Inflammatory macrophage (primary cell): ENCODE measurements at places on chromosomes 16 and 17.

DNA sequence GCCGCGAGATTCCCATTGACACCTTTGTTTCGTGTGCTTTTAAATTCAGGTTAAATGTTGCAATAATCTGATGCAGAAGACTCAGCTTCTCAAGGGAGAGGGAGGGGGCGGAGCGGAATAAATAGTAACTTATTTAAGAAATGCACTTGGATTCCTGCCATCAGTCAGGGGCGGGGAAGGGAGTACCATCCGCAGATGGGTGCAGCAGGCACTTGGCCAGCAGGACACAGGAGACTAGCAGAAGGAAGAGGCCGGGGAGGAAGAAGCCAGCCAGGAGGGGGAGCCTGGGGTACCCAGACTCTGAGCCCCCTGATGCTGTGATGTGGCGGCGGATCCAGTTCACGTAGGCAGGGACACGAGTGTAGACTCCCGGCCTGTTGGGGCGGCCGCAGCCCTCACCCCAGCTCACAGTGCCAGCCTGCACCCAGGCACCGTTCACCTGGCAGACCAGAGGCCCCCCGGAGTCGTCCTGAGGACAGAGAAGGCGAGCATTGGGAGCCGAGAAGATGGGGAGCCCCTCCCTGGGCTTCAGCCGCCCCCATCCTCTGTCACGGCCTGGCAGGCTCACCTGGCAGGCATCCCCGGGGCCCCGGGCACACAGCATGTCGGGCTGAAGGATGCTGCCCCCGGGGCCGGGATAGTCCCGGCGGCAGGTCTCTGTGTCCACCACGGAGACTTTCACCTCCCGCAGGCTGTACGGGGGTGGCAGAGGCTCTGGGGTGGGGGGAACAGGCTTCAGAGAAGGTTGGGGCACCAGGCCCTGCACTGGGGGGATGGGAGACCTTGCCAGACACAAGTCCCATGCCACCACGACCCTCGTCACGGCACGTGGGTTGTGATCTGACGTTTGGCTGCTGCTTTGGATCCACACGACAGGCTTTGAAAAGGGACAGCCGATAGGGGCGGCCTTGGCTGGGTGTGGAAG lies 3.2 kb downstream of the TPSG1 start:
- DNase-seq, result no peak

DNA sequence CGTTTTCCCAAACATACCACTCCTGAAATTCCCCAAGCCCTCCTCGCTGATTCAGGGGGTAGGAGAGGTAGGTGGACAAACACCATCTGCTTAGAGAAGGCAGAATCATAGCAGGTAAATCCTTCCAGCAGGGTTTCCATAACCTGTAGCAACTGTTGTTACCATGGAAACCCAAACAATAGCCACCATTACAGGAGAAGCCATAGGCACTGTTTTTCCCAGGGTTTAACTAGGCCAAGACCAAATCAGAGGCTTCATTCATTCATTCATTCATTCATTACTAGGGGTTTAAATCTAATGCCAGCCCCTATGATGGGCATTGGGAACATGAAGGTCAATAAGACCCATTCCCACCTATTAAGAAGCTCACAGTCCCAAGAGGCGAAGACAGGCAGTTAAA lies 25.5 kb upstream of the CIITA start:
- DNase-seq, result no peak

DNA sequence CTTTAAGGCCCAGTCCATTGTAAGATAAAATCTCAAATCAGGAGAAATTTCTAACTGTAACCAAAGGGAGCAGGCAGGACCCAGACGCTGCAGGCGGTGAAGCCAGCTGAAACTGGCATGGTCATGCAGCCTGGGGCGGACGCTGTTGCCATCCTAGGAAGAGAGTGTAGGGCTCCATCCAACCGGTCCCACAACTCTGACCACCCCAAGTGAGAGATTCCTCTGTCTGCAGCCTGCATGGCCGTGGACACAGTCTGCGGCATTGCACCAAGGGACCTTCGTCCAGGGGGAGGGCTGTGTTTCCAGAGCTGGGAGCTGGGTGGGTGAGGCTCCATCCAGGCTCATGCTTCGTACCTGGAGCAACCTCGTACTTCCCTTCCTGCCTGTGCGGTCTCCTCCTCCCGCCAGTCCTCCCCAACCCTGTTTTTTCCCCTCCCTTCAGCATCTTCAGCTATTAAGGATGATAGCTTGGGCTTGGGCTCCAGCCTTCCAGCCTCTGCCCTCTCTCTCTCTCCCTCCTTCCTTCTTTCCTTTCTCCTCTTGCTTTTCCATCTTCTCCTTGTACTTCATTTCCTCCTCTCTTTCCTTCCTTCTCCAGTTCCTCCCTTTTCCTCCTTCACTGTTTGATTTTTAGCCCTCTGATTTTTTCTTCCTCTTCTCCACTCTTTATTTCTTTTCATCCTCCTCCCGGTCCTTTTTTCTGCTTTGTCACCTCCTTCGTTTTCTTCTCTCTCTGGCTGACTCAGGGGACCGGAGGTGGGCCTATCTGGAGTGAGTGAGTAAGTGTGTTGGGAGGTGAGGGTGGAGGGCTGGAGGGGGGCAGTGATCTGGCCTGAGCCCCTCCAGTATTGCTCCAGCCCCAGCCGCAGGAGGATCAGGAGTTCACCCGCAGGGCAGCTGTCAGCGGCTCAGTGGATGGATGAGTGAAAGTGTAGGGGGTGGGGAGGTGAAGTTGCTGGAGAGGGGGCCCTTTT lies 17.0 kb upstream of the LHX1 start:
- no peak for DNase-seq

- no peak for DNase-seq
Observed at GRCh38 chr16:30002614-30003346, 6.7 kb downstream of the INO80E start.

GRCh38 chr16:80197741-80198201 lies 343.0 kb upstream of the DYNLRB2 start:
- DNase-seq, result no peak
